ENCODE measurements at places on chromosomes 13 and 19.
A peak's percentile ranks its signal among the peaks of the same experiment; 100 is the strongest.

GRCh38 chr13:50167224-50167947 is 152.1 kb downstream of the KCNRG start:
- no peak for DNase-seq

- no peak for DNase-seq
Observed at GRCh38 chr13:95656386-95657015, 12.0 kb upstream of the DZIP1 start.

GRCh38 chr19:4083677-4084546 is 17.2 kb upstream of the ZBTB7A start:
- DNase-seq: no peak

DNA sequence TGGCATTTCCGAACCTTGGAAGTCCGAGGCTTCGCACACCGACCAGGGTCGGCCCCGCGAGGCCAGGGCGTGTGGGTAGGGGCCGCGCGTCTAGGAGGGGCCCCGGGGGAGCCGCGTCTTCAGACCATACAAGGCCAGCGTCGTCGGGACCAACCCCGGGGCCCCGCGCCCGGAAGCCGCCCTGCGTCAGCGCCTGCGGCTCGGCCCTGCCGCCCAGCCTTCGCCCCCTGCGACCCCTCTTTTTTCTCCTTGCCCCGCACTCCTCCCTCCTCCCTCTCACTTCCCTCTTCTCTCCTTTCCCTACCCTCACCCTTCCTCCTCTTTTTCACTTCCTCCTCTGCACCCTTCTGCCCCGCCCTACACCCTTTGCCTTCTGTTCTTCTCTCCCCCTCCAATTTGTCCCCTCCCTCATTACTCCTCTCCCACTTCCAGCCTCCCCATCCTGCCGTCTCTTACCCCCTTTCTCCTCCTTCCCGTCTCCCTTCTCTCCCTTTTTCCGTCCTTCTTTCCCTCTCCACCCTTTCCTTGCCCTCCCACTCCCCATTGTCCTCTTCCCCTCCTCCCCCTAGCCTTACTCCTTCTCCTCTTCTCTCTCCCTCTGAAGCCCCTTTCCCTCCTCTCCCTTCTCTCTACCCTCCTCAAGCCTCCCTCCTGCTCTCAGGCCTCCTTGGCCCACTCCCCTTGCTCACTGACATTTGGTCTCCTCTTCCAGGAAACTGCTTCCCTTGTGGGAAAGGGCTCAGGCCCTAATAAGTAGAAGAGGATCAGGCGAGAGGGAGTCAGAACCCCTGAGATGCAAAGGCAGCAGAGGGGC is 2.2 kb upstream of the PLEKHG2 start:
- DNase-seq: no peak

GRCh38 chr13:99041337-99041736 is 63.5 kb upstream of the DOCK9 start:
- DNase-seq: no peak

DNA sequence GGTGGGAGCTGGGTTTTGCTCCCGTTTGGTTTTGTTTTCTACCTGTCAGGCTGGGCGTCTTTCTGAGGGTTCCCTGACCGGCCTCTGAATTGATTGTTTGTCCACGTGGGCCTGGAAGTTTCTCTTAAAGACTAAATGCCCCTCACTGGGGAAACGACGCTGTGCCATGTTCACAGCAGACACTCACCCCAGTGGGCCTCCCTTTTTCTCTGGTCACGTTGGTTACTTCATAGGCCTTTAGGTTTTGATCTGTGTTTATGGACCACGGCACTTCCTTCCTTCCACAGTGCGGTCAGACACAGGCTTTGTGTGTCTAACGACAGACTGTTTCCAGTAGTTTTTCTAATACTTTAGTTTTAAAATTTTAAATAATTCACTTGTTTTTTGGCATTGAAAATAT is 20.1 kb upstream of the NDUFS7 start:
- no peak for DNase-seq

- DNase-seq: no peak
Observed at GRCh38 chr13:42959615-42960014, 32.4 kb downstream of the EPSTI1 start.

- no peak for DNase-seq
Observed at GRCh38 chr13:34435338-34435737, 506.7 kb upstream of the NBEA start.

DNA sequence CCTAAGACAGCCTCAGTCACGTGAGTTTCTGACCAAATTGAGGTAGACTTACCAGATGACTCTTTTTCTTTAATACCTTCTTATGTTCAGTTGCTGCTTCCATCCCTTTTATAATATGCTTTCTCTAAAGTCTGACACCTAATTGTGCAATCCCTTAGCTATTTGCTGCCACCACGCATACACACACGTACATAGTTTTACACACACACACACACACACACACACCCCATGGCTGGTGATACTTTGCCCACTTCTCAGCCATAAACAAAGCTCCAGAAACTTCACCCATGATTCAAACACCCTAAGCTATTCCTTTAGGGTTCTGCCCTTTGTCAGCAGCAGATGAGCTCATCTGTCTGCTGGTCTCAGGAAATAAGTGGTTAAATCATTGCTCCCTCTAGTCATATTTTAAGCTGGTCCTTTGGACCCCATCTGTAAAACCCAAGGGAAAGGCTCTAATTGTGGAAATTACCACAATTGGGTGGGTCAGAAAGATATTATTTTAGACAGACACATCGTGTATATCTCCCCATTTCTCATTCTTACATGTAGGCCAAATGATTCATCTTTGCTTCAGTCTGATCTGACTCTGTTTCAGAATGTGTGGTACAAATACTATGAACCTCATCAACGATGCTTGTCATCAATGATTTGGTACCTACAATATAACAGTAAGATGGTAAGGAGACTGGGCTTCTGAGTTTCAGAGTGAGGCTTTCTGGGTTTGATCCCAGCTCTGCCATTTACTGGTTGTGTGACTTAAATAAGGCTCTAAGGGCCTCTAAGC is 69.2 kb downstream of the NALCN start:
- no peak for DNase-seq

DNA sequence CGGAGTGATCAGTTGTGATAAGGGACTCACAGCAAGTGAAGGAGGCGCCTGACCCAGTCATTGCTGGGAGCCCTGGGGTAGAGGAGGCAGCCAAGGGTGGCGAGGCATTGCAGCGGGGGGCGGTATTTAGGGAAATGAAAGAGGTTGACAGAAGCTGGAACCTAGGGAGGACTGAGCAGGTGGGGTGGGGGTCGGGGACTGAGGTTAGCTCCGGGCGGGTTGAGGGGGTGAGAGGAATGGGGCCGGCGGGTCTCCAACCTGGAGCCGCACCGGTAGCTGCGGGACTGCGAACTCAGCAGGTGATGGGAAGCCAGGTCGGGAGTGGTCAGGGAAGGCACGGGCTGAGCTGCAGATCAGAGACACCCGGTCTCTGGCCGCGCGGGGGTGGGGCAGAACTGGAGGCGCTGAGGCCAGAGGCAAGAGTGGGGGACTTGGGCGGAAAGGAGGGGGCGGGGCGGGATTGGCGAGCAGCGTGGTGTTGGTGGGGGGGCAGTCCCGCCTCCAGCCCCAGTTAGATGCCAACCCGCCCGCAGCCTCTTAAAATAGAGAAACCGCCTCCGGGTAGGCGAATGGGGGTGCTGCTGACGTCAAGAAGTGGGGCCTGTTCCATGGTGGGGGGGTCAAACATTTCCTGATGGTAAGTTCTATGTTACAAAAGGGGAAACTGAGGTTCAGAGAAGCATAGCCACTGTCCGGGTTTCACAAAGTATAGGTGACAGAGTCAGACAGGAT is 1.5 kb downstream of the MAST3 start:
- DNase-seq: peak; percentile 83

All from GM12892 (cell line).